ENCODE measurements at places on chromosomes 11 and 22.

GRCh38 chr11:46273511-46274205 lies 3.8 kb upstream of the CREB3L1 start:
- DNase-seq = no peak

DNA sequence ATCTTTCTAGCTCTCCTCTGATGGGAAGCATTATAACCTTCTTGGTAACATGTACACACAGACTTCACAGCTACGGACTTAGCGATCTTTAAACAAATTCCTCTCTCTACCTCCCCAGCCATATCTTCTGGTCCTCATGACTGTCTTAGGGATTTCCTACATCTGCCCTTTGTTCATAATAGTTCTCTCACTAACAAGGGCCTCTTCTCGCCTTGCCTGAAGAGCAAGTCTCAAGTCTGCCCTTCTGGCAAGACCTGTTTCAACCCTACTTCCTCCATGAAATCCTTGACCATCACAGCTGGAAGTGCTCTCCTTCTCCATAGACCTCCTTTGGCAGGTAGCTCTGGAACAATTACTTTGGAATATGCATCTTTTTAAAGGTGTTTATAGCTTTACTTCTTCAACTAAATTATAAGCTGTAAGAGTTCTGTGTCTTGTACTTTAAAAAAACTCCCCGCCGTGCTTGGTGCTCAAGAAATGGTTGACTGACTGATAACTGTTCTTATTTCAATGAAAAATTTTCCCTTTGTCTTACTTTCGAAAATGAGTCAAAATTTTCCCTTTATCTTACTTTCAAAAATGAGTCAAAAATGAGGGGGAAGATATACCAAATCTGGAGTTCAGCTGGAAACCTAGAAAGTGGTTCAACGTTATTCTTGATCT lies 34.7 kb downstream of the SNX19 start:
- no peak for DNase-seq

- no peak for DNase-seq
These were observed 4.4 kb upstream of the RNF169 start for GRCh38 chr11:74744277-74744676.

DNA sequence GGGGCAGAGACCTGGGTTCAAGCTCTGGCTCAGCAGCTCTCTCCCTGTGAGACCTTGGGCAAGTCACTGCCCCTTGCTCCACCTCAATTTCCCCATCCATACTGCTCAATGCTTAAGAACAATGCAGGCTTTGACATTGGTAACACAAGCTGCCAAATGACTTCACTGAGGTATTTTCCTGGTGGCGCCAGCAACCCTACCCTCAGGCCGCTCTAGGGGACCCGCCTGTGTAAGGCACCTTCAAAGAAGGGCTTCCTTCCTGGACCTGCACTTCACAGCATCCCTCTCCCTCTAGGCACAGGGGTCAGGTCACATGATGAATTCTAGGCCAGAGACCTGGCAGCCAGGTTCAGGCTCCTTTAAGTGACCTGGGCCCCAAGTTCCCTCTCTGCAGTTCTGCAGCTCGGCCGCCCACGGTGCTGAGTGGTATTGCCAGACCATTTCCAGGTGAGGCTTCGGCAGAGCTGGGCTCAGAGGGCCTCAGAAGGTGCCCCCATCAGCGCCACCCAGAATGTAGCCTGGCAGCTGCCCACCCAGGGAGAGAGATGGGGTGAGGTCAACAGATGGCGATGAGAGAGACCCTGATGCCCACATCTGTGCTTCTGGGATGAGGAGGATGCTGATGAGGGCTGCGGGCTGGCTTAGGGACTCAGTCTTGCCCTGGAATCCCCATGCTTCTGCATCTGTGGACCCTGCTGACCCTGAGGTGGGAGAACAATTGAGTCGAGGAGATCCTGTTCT lies 4.5 kb downstream of the WNT11 start:
- DNase-seq = no peak

- DNase-seq = peak; percentile 40
These were observed 16.6 kb downstream of the OR8A1 start for GRCh38 chr11:124586238-124586860.

GRCh38 chr11:126713806-126714205 lies 286.8 kb downstream of the KIRREL3 start:
- no peak for DNase-seq

DNA sequence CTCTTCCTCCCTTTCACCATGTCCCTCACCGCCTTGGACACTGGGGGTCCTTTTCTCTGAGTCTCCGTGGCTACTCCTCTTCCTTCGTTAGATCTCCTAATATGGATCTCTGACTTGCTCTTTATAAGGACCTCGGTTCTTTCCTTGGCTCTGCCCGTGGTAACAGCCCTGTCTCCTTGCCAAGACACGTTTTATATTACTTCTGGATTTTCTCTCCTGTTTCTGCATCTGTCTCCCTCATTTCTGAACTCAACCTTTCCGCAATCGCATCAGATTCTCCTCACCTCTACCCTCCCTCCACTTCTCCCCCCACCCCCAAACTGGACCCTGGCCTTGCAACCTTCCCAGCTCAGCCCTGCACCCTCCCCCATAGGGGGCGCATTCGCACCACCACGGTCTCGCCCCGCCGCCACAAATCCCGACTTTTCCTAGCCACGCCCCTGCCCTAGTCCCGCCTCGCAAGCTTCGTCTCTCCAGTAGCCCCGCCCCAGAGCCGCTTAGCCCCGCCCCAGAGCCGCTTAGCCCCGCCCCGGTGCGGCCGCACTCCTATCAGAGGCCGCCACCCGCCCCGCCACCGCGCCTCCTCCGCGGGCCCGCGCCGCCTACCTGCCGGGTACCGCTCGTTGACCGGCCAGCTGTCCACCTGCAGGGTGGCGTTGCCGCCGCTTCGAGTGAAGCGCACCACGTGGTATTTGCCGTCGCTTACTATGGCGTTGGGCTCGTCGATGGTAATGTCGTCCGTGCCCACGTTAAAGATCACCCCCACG lies 39.0 kb downstream of the SLC22A12 start:
- DNase-seq = no peak
